ENCODE measurements at places on chromosomes 5 and 9.

- peak; percentile 49 for DNase-seq
These were observed 14.6 kb downstream of the KIF4B start for GRCh38 chr5:155027993-155028629.

GRCh38 chr5:145968970-145969713, 32.8 kb downstream of the SH3RF2 start:
- no peak for DNase-seq

DNA sequence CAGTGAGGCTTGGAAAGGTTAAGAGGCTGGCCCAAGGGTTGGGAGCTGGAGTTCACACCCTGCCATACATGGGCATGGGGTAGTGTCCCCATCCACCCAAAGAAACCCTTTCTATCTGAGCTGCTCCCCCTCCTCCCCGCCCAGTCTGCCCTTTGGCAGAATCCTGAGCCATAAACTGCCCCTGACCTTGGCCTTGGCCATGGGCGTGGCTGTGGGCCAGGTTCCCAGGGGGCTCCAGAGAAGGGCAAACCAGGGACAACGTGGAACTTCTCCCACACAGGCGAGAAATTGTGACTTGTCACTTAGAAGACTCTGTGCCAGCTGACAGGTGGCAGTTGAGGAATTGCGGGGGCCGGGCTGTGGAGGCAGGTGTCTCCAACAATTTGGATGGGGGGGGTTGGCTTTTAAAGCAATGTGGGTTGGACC, 4.8 kb downstream of the FAM78A start:
- no peak for DNase-seq

DNA sequence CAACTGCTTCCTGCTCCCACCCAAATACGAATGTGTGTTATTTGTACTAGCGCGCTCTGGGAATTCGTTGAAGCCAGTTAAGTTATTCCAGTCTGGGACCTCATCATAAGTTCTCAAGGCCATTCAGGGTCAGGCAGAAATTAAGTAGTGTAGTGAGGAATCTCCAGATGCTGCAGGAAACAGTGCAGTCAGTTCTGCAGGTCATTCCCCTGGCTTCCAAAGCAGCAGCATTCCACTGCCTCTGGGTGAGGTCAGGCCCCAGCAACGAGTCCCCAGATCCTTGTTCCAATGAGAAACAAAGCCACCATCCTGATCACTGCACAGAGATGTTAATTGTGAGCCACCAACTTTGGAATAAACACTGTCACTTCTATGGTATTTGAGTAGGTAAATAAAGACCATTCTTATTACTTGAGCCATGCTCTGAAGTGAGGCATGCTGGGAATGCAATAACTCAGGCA, 33.1 kb downstream of the SVEP1 start:
- no peak for DNase-seq

GRCh38 chr9:35745569-35745968, 3.5 kb downstream of the GBA2 start:
- DNase-seq = no peak

DNA sequence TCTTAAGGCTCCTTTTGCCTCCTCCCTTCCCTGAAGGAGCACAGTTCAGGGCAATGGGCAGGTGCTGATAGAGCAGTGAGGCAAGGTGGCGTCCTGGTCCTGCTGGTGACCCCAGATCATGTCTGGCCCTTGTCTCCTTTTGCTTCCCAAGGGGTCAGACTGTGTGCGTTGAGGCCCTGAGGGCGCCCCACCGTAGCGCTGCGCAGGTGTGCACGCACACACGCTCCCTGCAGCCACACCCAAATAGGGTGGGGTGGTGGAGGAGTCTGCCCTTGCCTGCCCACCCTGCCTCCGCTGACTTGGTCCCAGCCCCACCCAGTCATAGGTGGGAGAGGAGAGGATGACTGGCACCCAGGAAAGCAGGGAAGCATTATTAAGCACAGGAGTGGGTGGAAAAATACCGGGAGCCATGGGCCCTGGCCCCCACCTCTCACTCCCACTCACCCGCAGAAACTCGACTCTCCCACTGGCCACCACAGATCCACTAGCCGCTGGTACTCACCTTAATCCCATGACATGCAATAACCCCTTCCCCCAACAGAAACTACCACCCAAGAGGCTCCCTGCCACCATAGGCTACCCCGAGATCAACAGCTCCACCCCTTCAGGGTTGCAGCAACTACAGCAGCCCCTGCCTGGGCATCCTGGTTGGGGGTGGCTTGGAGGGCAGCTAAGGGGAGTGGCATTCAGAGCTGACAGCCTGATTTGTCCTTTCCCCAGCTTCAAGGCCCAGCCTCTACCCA, 16.7 kb downstream of the PDLIM4 start:
- DNase-seq = no peak

DNA sequence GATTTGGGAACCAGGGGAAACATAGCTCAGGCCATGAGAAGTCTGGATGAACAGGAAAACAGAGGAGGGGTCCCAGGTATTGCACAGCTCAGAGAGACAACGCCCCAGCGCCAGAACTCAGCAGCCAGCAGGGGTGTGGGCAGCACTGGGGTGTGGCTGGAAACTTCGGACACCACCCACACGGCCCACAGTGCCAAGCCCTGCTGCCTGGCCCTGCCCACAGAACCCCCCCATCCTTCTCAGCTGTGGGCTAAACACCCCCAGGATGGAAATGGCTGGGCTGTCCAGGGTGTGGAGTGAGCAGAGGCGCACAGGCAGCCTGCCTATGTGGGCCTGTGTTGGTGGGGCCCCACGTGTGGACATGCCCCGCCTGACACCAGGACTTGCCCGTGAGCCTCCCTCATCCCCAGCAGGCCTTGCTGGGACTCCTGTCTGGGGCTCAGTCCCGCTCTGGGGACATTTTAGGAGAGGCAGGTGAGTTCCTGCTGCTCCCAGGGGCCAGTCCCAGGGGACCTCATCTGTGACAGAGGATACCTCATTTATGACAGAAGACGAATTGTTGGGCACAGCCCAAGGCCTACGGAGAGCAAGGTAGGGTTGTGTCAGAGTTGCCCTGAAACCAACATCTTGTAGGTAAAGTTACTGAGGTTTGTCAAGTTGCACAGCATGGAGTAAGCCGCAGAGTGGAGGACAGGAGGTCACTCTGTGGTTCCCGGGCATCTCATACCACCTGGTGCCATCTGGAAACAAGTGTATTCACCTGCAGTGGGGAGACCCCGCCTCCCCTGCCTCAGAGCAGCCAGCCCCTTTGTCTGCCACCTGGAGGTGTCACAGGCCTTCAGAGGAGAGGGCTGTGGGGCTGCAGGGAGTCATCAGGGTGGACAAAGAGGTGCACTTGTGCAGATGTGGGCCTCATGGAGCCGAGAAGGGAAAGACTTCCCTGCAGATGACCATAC, 183.2 kb downstream of the AUH start:
- DNase-seq = no peak

DNA sequence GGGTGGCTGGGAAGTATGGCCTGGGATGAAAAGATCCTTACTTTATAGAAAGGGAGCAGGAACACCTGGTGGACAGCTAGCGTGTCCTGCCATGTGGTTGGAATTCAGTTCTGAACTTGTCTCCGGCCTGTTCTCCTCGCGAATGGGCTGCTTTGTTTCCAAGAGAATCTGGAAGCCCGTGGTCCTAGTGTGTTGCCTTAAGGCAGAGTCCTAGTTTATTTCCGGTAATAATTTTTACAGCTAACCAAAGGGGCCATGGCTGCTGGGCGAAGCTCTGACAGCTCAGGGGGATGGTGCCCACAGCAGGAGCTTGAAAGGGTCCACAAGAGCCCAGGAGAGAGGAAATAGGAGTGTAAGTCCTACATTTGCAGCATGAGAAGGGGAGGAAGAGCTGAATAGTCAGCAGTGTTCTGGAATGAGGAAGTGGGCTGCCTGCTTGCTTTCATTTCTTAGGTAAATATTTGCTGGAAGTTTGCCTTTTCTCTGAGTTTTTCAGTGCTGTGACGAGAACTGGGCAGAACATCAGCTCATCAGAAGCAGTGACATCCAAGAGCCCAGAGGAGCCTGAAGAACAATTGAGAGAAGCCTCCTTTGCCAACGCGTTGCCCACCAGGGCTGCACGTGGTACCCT, 13.1 kb upstream of the IGFBPL1 start:
- DNase-seq = no peak

GRCh38 chr5:124844371-124844920, 98.0 kb upstream of the ZNF608 start:
- DNase-seq = no peak

- DNase-seq = no peak
These were observed 977 bp upstream of the DPP7 start for GRCh38 chr9:137115394-137116026.

DNA sequence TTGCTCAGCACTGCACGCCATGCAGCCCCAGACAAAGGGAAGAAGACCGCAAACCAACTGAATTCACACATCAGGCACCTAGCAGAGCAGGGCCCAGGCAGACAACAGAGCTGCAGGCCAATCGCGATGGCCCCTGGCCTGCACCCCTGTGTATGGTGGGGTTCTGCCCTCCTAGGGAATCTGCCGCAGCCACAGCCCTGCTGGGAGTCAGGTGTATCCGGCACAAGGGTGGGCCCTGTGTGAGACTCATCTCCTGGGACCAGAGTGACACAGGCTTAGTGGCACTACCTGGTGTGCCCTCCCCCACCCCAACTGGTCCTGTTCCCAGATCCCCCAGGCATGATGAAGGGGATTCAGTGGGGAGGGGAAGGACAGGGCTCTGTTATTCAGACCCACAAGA, 122.8 kb downstream of the ATPSCKMT start:
- no peak for DNase-seq

- DNase-seq = no peak
These were observed 591.7 kb downstream of the CSNK1G3 start for GRCh38 chr5:124103671-124104070.

DNA sequence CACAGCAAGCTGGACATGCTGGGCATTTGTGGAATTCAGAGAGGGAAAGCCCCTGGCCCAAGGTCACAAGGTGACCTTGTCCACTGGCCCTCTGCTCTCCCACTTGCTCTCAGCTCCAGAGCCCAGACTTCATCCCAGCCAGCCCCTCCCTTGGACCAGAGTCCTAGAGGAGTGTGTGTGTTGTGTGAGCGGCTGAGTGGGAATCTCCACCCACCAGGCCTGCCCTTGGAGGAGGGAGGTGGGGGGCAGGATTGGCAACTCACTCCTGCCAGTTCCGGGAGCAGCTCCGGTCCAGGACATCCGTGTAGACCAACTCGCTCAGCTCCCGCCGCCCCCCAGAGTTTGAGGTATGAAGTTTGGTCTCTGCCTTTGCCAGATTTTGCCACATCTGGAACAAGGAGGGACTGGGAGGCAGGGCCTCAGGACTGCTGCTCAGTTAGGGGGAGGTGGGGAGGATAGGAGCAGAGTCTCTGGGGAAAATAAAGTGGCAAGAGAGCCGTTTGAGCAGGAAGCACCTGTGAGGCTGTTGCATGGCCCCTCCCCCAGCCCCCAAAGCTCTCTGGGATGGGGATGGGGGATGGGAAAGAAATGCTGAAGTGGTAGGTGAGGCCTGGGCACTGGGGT, 1.4 kb downstream of the MZB1 start:
- peak; percentile 82 for DNase-seq

- peak; percentile 16 for DNase-seq
These were observed 4.7 kb upstream of the TEX53 start for GRCh38 chr9:114662081-114662989.

DNA sequence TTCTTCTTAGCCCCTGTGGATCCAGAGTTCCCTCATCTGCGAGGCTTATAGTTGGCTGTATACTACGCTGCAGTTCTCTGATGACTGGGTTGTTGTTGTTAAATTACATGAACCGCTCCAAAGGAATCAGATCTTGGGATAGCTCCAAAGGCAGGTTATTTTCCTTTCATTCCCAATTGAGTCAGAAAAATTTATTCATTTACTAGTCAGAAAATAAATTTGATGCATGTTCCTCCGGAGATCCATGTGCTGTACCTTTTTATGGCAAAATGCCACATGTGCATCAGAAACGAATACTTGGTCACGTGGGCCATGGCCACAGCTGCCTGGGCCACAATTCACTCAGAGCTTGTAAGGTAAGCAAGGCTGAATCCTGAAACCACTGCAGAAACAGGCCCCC, 304.0 kb downstream of the NR2F1-AS1 start:
- DNase-seq = no peak

GRCh38 chr5:150137168-150137957, 18.3 kb downstream of the PDGFRB start:
- DNase-seq = no peak

GRCh38 chr5:66595756-66596635, at the start of gene MAST4:
MAST4 (plus strand) TSS chr5:66596393; CDS start chr5:66596656, 263 bp downstream.
- peak; percentile 54 for DNase-seq

- DNase-seq = no peak
These were observed 1.4 kb upstream of the LHFPL2 start for GRCh38 chr5:78649861-78650496.

DNA sequence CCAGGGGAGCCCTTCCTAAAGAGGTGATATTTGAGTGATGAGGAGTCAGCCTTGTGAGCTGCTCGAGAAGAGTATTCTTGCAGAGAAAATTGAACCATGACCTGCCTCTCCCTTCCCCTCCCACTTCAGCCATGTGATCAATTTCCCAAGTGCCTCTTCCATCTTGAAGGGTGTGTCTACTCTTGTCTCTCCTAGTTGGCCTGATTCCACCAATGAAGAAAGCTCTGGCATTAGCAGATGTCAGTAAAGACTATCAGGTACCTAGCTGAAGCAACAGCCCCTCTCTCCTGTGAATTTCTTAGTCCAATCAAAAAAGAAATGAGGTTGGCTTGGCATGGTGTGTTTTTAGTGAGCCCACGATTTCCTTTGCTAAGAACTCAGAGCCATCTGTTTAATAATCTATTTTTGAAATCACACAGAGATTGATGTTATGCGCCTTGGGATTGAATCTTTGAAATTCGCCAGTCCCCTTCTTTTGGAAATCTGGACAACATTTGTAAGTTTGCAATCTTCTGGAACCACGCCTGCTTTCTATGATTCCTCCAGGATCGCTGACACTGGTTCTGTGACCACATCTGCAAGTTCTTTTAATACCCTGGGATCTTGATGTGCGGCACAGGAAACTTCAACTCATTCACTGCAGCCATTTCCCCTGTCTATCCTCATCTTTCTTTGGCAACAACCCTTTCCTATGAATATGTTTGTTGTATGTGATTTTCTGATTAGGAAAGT, 404.6 kb downstream of the DMRT2 start:
- no peak for DNase-seq

GRCh38 chr5:31415009-31415923, 116.6 kb downstream of the DROSHA start:
- no peak for DNase-seq

DNA sequence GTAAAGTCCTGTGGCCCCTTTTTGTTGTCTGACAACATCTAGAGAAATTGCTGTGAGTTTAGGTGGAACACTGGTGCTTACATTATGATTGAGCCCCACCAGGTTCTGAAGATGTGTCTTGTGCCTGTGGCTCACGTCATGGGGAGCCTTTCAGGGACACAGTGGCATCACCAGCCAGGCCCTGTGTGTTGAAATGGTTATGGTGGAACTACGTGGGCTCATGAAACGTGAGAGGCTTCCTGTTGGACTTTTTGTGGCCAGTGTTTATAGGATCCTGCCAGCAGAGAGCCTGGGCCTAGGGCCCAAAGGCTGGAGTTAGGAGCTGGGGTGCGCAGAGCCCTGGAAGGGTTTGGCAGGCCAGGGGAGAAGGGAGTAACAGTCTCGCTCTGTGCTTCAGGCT, 46.8 kb downstream of the TENT4A start:
- no peak for DNase-seq

GRCh38 chr5:126359884-126360283, 63.3 kb upstream of the GRAMD2B start:
- no peak for DNase-seq

GRCh38 chr5:175773534-175774070, 97.8 kb upstream of the CPLX2 start:
- no peak for DNase-seq
